ENCODE measurements at places on chromosomes 16 and 17. TPM values are rescaled to one million over a fixed set of nuclear protein-coding genes. Genes with fewer than 3 reads are reported as not detected.

GRCh38 chr17:34579017-34579946 is at the start of gene TMEM132E:
Gene TMEM132E, plus strand, starts transcription at chr17:34579582. Its CDS starts 1,495 bp downstream, at chr17:34581077.
- DNase-seq: peak; percentile 72

DNA sequence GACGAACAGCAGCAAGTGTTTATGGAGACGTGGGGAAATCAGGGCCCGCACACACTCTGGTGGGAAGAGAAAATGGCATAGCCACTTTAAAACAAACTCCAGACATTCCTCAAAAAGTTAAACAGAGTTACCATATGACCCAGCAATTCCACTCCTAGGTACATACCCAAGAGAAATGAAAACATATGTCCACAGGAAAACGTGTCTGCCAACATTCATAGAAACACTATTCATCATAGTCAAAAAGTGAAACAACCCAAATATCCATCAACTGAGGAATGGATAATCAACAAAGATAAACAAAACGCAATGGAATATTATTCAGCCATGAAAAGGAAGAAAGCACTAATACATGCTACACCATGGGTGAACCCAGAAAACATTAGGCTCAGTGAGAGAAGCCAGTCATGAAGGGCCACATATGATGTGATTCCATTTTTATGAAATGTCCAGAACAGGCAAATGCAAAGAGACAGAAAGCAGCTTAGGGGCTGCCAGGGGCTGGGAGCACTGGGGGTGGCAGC is 32.8 kb downstream of the ADCY9 start:
- DNase-seq: no peak

DNA sequence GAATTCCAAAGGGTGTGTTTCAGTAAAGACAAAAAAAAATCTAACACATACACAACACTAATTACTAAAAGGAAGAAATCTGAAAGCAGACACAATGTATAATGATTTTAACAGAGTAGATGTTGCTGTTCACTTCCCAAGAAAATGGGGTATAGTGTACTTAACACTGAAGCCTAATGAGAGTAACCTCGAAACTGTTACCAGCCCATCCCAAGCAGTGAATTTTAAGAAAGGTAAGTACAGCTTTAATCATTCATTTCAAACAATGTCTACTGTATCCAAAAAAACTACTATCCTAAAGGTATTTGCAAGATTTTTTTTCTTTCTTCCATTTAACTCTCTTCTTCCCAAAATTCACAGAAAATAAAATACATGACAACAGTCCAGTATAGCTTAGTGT is 8.3 kb downstream of the GRB2 start:
- no peak for DNase-seq

DNA sequence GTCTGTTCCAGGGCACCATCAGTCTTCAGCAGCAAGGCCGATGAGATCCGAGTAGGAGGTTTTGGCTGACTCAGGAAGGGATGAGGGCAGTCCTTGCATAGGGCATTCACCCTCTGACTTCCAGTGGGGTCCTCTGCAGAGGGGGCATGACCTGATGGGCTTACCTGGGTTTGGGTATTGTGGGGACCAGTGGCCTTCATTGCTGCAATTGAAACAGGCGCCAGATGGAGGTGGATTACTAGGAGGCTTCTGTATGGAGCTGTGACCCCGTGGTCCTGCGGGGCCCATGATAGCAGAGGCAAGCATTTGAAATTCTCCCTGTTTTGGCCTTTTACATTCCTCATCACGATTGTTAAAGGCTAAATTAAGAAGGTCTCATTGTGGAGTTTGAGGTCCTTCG is 2448.7 kb downstream of the TP53TG3F start:
- DNase-seq: no peak

DNA sequence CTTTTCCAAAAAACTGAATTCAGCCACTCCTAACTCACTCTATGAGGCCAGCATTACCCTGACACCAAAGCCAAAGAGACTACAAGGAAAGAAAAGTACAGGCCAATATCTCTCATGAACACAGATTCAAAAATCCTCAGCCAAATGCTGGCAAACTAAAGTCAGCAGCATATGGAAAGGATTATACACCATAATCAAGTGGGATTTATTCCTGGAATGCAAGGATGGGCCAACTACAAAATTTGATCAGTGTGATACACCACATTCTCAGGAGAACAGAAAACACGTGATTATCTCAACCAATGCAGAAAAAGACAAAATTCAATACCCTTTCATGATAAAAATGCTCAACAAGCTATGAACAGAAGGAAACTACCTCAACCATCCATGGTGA is 7.7 kb upstream of the AATK start:
- DNase-seq: no peak

- peak; percentile 91 for DNase-seq
Measured at GRCh38 chr17:10729334-10730193, at the start of gene TMEM220. Gene TMEM220, minus strand, starts transcription at chr17:10730023. Its CDS starts 172 bp downstream, at chr17:10729851.

DNA sequence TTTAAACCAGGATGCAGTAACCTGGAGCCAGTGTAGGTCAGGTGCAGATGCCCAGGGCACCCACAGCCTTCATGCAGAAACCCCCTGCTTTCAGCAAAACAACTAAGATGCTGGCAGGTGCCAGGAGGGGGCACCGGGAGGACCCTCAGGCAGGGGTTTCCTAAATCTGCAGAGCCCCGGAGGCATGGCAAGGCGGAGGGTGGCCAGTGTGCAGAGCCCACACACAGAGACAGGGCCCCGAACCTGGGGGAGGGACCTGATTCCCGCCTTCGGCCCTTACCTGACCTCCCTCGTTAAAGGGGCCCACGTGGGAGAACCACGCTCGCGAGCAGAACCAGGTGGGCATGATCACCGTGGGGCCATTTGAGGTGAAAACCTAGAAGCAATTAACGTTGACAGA is 114.0 kb upstream of the METRNL start:
- no peak for DNase-seq

- DNase-seq: no peak
Measured at GRCh38 chr16:79127766-79128165, 472.8 kb downstream of the MAF start.

DNA sequence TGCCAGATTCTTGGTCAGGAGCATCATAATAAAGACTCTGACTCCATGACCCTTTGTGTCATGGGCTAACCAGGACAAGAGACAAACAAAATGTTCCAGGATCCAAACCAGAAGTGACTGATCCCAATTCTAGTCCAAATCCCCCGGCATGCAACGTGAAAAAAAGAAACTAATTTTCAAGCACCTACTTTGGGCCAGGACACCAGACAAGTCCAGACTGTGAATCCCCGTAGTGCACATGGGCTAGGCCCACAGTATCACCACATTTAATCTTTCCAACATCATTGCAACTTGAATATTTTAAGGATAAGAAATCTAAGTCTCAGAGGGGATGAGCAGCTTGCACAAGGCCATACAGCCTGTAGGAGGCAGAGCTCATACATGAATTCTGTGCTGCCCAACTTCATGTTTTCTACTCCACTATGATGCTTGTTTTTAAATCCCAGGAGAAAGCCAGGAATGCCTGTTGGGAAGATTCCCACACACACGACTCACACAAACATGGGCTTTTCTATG is 365.7 kb downstream of the NPIPA8 start:
- no peak for DNase-seq

- no peak for DNase-seq
Measured at GRCh38 chr17:47413872-47414271, 90.1 kb downstream of the EFCAB13 start.

- DNase-seq: no peak
Measured at GRCh38 chr17:35167666-35168065, 20.0 kb downstream of the UNC45B start.

- DNase-seq: no peak
Measured at GRCh38 chr16:12360240-12360639, 383.7 kb downstream of the SNX29 start.

DNA sequence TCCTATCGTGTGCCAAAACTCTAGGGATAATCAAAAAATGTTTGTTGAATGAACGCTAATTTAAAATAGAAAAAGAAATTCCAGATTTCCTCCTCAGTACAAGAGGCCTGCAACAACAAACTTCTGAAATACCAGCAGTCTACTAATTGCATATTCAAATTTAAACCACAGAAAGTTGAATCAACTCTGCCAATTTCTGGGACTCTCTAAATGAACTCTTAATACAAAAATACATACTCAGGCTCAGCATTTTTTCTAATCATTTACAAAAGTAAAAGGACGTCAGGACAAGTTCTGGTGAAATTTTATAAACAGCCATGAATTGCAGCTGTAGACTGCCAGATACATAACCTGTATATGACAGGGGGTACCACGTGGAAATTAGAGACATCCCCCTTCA is 49.0 kb downstream of the KANSL1 start:
- peak; percentile 39 for DNase-seq

- peak; percentile 57 for DNase-seq
Measured at GRCh38 chr17:78993241-78993956, 13.7 kb upstream of the LGALS3BP start.

- DNase-seq: no peak
Measured at GRCh38 chr16:5020551-5020950, 13.2 kb downstream of the NAGPA start.

GRCh38 chr17:79223471-79223870 is 148.8 kb downstream of the ENGASE start:
- no peak for DNase-seq

DNA sequence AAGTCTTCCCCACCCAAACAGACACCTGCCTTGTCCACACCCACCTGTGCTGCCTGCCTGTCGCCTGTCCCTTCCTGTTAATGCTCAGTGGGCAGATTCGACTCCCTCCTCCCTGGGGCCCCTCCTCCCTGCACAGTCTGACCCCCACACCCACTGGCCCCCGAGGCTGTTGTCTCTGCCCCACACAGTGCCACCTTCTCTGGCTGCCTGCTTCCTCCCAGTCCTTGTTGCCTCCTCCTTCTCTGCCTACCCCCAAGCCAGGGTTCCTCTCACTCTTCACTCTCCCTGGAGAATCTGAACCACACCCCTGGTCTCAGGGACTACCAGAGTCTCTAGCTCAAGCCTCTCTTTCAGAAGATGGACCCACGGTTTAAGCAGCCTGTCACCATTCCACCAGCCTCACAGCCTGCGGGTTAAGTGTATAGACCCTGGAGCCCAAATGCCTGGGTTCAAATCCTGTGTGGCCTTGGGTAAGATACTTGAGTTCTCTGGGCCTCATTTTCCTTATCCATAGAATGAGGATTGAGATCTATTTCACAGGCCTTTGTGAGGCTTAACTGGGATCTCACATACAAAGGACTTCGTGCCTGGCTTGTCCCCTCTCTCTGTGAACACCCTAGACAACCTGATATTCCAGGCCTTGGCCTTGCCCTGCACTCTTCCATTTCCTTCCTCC is 3.8 kb upstream of the ARHGAP23 start:
- DNase-seq: no peak

- DNase-seq: no peak
Measured at GRCh38 chr16:81511371-81511770, 66.8 kb downstream of the CMIP start.

GRCh38 chr17:61580502-61580901 is 10.5 kb downstream of the NACA2 start:
- DNase-seq: no peak

DNA sequence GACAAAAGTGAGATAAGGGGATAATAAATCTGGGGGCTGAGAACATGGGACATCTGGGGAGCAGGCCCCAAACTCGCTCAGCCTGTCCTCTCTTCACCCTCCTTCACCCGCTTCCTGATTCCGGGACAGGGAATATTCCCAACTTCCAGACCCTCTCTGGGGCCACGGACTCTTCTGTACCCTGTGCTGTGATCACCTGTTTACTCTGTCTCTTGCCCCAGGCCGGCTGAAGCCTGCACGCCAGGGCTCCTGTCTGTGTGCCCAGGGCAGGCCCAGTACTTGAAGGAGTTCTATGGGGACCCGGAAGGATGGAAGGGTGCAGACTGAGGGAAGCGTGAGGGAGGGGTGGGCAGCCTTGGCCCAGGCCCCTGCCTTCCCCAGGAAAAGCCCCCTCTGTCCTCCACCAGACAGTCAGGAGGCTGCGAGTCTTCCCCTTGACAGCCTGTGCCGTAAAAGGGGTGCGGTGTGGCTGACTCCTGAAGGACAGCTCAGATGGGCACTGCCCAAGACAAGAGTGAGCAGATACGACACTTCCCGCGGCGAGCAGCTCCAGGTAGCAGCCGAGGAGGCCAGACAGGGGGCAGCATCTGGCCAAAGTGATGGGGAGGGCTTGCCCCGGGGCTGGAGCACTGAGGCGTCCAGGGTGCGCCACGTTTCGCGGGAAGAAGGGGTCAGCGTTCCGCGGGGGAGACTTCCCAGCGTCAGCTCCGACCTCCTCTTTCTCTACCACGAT is 1.0 kb upstream of the CCNF start:
- DNase-seq: no peak

DNA sequence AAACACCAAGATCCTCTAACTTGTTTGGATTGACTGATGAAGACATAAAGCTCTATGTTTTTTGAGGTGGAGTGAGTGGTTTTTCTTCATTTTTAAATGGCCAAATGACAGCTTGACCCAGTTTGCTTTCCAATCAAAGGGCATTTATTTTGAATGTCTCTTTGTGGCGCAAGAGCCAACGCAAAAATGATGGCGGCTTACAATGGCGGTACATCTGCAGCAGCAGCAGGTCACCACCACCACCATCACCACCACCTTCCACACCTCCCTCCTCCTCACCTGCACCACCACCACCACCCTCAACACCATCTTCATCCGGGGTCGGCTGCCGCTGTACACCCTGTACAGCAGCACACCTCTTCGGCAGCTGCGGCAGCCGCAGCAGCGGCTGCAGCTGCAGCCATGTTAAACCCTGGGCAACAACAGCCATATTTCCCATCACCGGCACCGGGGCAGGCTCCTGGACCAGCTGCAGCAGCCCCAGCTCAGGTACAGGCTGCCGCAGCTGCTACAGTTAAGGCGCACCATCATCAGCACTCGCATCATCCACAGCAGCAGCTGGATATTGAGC is 329 bp downstream of the NLK start:
- no peak for DNase-seq

DNA sequence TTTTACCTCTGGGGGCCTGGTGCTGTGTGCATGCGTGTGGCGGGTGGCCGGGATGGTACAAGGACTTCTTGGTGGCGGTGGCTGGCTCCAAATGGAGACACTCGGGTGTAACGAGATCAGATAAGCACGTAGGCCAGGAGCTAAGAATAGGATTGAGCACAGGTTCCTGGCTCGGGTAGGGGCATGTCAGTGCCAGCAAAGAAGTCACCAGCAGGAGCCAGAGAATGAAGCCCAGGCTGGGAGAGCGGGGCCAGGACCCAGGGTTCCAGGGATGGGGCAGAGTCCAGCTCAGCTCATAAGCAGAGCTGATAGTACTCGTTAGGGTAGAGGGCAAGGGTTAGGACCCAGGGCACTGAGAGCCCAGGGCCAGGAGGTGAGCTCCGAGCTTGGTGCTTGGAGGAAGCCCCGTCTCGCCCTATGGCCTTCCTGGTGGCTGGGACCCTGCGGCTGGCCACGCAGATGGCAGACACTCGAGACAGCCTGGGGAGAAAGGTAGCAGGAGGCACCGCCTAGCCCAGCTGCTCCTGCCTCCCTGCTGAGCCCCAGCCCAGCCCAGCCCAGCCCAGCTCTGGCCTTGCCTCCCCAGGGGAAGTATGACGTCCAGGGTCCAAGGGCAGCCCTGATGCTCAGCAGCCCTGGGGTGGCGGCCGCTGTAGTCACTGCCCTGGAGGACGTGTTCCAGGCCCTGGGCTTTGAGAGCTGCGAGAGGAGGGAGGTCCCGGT is 8.9 kb downstream of the ZNF213 start:
- no peak for DNase-seq

Gene BAIAP2
- polyA plus RNA-seq: 61.2 TPM

Gene ACAP1
- polyA plus RNA-seq: 17.2 TPM

Gene FBXO39
- polyA plus RNA-seq: not detected

Gene CMTM2
- polyA plus RNA-seq: 14.1 TPM

Gene TCAP
- 1.4 TPM for polyA plus RNA-seq

Gene EIF3C
- polyA plus RNA-seq: 324 TPM

Gene ABCA8
- 2.7 TPM for polyA plus RNA-seq
